ENCODE measurements at places on chromosomes 3 and 15.

- no peak for DNase-seq
Observed at GRCh38 chr15:92603743-92604470, 51.7 kb downstream of the FAM174B start.

DNA sequence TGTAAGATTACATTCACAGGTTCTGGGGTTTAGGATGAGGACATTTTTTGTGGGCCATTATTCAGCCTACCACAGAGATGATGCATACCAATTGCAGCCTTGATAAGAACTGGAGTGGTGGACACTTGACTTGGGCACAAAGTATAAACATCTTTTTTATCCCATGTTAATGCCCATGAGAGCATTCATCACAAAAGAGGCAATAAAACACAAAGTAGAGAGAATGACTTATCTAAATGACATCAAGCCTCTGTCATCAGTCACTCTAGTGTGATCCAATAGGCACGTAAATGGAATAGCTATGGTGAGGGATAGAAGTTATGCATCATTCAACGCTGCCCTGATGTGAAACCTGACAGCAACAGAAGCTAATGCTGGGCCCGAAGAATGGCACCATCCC is 25.8 kb downstream of the VEPH1 start:
- no peak for DNase-seq

GRCh38 chr3:144822671-144823070 is 851.0 kb downstream of the DIPK2A start:
- no peak for DNase-seq

GRCh38 chr3:123123716-123124616 is 57.1 kb downstream of the PDIA5 start:
- DNase-seq = no peak

DNA sequence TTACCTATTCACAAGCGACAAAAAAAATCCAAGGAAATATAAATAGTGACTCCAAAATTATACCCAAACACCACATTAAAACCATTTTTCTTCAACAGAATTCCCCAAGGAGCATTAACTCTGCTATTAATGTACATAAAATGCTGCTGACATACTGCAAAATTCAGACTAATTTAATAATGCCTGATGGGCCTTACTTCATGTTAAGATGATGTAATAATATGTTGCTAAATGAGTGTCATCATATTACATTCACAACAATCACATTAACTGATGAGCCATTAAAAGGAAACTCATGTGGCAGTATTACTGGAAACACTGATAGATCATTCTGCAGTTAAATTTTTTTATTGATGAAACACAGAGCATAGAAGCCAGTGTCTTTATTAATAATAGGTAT is 204.9 kb upstream of the CGNL1 start:
- no peak for DNase-seq

GRCh38 chr3:52286777-52287110 is 884 bp upstream of the GLYCTK start:
- DNase-seq = no peak
